ENCODE measurements at places on chromosomes 16 and 17. TPM values are rescaled to one million over a fixed set of nuclear protein-coding genes. Genes with fewer than 3 reads are reported as not detected.

The TNFRSF13B gene
- not detected for polyA plus RNA-seq

- no peak for DNase-seq
Observed at GRCh38 chr17:73767696-73768095, 123.5 kb upstream of the SDK2 start.

GRCh38 chr16:83574388-83574787 is 233.4 kb upstream of the HSBP1 start:
- no peak for DNase-seq

The SEZ6L2 gene
- polyA plus RNA-seq, result 9.5 TPM

The DRC3 gene
- 24.6 TPM for polyA plus RNA-seq

DNA sequence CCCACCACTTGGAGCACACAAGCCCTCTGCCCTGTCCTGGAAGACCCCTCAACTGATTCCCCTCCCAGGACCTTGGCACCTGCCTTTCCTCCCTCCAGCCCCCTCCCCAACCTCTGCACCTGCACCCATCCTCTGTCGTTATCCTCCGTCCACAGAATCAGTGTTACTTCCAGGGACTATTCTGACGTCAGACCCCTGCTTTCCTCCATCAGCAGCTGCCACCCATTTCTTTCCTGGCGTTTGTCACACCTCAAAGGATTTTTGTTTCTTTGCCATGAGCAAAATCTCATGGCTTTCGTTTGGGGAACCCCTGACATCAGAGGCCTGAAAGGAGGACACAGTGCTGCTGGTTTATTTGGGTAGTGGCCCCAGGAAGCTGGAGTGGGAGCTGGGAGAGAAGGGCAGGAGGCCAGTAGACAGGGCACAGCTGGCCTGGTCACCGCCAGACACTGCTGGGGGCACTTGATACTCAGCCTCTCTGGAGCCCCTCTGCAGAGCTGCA is 68.4 kb downstream of the SOCS1 start:
- no peak for DNase-seq

DNA sequence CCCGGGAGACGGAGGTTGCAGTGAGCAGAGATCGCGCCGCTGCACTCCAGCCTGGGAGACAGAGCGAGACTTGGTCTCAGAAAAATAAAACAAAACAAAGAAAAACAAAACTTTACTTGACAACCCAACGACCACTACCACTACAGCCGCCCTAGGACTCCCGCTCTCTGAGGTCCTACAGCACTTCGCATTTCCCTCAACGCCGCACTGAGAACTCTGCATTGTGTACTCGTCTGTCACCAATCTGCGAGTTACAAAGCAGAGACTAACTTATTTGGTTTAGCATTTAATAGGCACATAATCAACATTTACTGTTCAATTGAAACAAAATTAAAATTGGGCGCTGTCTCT is 479 bp upstream of the ZNF207 start:
- DNase-seq, result no peak

DNA sequence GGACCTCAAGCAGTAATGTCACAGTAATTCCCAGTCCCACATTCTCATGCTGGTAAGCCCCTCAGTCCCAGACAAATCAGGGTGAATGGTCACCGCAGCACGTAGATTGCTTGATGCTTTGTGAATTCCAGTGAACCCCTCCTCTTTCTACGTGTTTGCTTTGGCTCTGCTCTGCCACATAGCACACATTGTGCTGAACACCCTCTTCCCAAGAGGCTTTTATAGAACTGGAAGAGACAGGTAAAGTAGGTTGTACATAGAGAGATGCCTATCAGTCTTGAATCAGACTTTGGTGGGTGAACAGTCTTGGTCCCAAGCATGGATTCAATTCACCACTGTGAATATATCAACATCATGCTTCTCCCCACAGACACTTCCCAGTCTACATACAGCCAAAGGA is 579 bp upstream of the KRTAP9-6 start:
- DNase-seq, result no peak

The WNT9B gene
- polyA plus RNA-seq, result 13.5 TPM

- no peak for DNase-seq
Observed at GRCh38 chr17:75093548-75094158, 5.9 kb downstream of the SLC16A5 start.

- DNase-seq, result no peak
Observed at GRCh38 chr17:18381953-18382245, 4.3 kb downstream of the EVPLL start.

The CCDC47 gene
- 120 TPM for polyA plus RNA-seq

GRCh38 chr17:56290101-56290801 is 137.0 kb downstream of the ANKFN1 start:
- no peak for DNase-seq

The KCNH6 gene
- 2.5 TPM for polyA plus RNA-seq

The KCNAB3 gene
- polyA plus RNA-seq, result 9.6 TPM

DNA sequence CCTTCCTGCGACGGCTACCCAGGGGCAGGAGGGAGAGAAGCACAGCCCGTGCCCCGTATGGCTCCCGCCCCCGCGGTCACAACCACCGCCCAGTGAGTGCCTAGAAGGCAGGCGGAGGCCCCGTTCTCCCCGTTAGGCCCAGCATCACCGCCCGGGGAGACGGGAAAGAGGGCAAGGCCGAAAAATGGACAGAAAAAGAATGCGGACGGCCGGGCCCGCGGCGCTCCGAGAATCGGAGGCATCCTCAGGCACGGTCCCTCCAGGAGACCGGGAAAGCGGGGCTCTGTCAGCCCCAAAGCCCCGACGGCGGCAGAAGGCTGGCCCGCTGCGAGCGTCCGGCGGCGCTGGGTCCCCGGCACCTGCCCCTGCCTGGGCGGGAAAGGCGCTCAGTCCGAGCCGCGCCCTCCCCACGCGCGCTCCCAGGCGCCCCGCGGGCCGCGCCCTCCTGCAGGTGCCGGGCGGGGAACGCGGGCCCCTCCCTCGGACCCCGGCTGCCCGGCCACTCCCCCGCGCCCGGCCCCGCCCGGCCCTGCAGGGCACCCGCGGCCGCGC is 407 bp downstream of the MCRIP1 start:
- DNase-seq, result no peak

DNA sequence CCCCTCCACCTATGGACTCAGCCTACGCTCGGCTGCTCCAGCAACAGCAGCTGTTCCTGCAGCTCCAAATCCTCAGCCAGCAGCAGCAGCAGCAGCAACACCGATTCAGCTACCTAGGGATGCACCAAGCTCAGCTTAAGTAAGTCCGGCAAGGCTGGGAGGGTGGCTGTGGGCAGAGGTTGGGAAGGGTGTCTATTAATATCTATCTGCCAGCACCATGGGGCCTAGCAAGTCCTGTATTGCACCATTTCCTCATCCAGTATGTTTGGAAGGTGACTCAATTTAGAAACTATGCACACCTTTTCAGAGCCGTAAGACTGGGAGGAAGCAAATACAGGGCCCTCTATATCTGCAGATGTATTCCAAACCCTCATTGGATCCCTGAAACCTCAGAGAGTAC is 45.0 kb upstream of the ARHGAP44 start:
- no peak for DNase-seq

The HOXB3 gene
- 70.2 TPM for polyA plus RNA-seq

GRCh38 chr16:3020247-3020603 is at the start of gene TNFRSF12A:
TSS of gene TNFRSF12A (plus strand) at chr16:3020368. CDS start at chr16:3020398, 30 bp downstream.
- no peak for DNase-seq

DNA sequence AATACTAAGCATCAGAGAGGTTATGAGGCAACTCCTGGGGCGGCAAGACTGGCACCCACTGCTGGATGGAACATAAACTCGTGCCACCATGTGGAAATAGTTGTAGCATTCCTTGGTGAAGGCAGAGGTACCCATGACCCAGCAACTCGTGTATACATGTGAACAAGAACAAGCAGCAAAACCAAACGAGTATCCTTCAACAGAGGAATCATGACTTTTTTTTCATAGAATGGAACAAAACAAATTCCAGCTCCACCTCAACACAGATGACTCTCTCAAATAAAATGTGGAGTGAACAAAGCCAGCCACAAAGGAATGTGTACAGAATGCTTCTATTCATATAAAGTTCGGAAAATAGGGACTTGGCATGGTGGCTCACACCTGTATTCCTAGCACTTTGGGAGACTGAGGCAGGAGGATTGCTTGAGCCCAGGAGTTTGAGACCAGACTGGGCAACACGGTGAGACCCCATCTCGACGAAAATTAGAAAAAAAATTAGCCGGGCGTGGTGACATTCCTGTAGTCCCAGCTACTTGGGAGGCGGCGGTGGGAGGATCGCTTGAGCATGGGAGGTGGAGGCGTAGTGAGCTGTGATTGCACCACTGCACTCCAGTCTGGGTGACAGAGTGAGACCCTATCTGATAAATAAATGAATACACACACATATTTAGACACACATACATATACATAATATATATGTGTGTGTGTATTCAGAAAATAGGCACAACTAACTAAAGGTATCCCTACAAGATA is 35.3 kb downstream of the B9D1 start:
- DNase-seq, result no peak

DNA sequence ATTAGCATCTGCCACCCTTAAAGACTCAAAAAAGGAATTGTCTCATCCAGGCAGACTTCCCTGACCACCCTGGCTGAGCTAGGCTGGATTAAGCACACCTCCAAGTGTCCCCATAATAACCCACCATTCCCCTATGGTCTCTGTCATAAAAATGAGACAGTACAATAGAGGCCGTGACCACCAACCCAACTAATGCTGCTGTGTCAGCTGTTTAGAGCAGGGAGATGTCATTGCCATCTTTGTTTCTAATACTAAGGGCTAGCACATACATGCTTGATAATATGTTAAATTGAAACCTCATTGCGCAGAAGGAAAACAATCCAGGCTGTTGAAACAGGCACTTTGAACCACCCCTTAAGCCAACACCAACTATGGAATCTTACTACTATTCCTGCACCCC is 7.2 kb upstream of the ADAMTS18 start:
- no peak for DNase-seq

DNA sequence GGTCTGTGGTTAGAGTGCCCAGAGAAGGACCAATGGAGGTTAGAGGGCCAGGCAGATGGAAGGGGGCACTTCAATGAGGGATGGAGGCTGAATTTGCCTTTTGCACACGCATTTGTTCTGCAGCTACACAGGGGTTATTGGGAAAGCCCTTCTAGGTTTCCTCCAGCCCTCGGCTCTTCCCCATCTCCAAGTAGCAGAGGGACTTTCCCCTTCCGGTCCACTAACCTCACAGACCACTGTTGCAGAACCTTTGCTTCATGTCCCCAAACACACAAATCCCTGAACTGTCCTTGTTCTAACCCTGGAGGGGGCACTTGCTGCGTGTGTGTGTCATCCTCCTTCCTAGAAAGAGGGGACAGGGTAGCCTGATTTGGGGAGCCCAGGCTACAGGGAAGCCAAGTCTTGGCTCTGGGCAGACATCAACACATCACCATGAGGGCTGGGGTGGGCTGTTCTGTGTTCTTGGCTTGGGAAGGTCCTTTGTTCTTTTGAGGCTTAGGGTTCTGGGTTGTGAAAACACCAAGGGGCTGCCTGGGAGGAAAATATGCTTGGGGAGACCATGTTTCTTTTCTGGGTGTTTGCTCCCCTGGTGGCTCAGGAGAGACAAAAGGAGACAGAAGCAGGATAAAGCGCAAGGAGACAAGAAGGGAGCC is 7.3 kb upstream of the NR1D1 start:
- DNase-seq, result no peak

The SEC14L5 gene
- 0.13 TPM for polyA plus RNA-seq

GRCh38 chr17:48294806-48295361 is 135.1 kb downstream of the SKAP1 start:
- no peak for DNase-seq

DNA sequence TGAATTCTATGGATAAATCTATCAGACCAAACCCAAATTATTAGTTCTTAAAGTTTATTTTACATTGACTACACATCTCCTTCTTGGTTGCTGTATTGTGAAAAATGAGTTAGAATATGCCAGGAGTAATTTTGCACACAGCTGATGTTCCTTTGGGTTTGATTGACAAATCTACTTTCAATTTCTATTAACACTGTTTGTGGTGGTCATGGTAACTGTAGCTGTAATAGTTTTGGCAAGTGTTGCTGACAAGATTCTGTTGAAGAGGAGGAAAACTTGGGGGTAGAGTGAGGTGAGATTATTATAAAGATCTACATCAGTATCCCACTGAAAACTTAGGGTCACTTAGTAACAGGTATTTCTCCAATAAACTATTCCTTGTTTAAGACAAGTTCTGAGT is 30.3 kb downstream of the MRTFB start:
- DNase-seq, result no peak

The BIRC5 gene
- 31.1 TPM for polyA plus RNA-seq

DNA sequence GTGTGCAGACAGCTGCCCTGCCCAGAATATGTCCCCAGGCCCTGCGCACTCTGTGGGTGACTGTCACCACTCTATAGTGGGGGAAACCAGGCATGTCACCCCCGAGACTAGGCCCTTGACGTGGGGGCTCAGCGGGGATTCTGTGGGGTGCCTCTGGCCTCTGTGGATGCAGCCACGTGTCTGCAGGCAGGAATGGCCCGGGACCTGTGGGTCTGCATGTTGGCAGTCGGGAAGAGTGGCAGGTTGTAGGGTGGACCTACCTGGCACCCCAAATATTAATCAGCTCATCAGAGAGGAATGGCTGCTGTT is 954 bp downstream of the IL32 start:
- DNase-seq, result no peak
